ENCODE measurements at places on chromosomes 1 and 21. TPM values are rescaled to one million over a fixed set of nuclear protein-coding genes. Genes with fewer than 3 reads are reported as not detected.

The TMEM269 gene
- total RNA-seq: 1.7 TPM

GRCh38 chr1:235127203-235127602 lies 1.4 kb downstream of the TOMM20 start:
- DNase-seq: no peak

The PPIAL4G gene
- total RNA-seq: not detected

The MYBPH gene
- total RNA-seq: not detected

DNA sequence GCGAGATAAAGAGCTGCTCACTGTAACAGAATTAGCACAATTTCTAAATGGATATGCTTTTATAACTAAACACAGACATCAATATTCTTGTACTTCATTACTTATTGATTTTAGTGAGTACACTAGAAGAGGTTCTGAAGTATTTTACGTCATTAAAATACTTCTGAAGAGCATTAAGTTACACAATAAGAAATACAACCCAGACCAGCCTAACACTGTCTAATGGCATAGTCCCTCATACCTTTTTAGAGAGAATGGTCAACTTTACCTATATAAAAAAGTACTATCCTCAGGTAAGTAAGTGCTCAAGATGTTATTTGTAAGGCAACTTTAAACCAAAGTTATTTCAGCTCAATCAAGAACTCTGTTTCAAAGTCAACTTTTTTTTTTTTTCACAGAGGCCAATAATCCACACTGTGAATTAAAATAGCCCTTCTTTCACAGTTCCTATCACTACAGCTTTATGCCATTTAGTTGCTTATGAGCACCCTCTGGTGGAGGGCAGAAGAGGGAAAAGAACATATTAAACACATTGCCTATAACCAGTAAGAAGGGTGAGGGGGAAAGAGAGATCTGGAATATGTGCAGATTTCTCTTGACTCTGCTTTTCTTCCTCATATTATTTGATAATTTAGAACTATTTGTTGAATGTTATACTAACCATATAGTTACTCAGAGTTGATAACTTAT lies 182.1 kb upstream of the DMRTA2 start:
- peak; percentile 65 for DNase-seq

- DNase-seq: no peak
Observed at GRCh38 chr1:155877945-155878344, 18.6 kb downstream of the SYT11 start.

The VANGL2 gene
- 2.3 TPM for total RNA-seq

The LCE1A gene
- total RNA-seq: not detected

DNA sequence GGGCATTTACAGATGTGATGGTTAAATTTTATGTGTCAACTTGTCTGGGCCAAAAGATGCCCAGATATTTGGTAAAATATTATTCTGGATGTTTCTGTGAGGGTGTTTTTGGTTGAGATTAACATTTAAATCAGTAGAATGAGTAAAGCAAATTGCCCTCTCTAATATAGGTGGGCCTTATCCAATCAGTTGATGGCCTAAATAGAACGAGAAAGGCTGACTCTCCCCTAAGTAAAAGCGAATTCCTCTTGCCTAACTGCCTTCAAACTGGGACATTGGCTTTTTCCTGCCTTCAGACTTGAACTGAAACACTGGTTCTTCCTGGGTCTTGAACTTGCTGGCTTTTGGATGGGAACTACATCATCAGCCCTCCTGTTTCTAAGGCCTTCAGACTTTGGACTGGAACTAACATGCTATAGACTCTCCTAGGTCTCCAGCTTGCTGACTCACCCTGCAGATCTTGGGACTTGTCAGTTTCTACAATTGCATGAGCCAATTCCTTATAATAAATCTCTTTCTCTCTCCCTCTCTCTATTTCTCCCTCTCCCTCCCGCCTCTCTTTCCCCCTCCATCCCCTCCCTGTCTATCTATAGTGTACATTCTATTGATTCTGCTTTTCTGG lies 10.2 kb upstream of the NAV1 start:
- no peak for DNase-seq

The TNFRSF18 gene
- total RNA-seq: not detected

The FAM3B gene
- total RNA-seq: 0.71 TPM
